ENCODE measurements at places on chromosomes 13 and 19.

DNA sequence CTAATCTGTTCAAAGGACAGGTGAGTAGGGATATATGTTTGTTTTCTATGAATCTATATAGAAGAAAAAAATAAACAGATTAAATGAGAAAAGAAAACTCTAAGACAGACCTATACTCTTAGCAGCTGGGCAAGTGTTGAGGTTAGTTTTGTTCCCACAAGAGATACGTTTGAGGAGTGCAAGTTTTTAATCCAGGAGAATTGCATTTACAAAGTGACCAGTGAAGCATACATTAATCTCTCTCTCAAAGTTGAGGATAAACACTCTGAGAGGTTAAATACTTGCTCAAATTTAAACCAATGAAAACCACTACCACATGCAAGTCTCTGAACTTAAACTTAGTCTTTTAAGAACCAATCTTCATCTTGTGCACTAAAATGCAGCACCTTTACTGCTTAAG is 930.5 kb upstream of the MIR17HG start:
- DNase-seq: no peak

- DNase-seq: no peak
Measured at GRCh38 chr13:114244637-114245036, 9.9 kb downstream of the CDC16 start.

DNA sequence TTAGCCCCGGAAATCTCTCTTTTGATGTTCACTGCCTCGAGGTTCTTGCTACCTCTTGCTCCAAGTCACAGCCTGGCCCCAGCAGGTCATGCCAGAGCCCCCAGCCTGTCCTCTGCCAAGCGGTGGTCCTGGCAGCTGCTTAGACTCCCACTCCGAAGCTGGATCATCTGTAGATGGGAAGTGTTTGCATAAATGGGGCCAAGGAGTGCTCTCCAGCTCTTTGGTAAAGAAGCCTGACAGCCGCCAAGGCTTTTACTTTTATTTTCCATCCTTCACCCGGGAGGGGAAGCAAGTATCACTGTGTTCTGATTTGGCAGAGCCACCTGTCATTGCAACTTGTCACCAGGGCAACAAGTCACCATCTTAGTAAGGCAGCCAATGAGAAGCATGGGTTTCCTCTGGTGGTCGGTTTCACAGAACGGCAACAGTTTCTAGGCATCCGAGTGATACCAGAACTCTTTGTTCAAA is 10.6 kb upstream of the RETN start:
- peak; percentile 44 for DNase-seq

GRCh38 chr13:37905736-37906135 is 36.2 kb upstream of the TRPC4 start:
- DNase-seq: no peak

All from CD4-positive, alpha-beta T cell (primary cell).